ENCODE measurements at places on chromosomes 5 and 9. TPM values are rescaled to one million over a fixed set of nuclear protein-coding genes. Genes with fewer than 3 reads are reported as not detected.
A peak's percentile ranks its signal among the peaks of the same experiment; 100 is the strongest.

PCDHGA6 gene
- 0.16 TPM for total RNA-seq

GRCh38 chr5:138932171-138932810 lies 57.2 kb upstream of the LRRTM2 start:
- no peak for DNase-seq

DNA sequence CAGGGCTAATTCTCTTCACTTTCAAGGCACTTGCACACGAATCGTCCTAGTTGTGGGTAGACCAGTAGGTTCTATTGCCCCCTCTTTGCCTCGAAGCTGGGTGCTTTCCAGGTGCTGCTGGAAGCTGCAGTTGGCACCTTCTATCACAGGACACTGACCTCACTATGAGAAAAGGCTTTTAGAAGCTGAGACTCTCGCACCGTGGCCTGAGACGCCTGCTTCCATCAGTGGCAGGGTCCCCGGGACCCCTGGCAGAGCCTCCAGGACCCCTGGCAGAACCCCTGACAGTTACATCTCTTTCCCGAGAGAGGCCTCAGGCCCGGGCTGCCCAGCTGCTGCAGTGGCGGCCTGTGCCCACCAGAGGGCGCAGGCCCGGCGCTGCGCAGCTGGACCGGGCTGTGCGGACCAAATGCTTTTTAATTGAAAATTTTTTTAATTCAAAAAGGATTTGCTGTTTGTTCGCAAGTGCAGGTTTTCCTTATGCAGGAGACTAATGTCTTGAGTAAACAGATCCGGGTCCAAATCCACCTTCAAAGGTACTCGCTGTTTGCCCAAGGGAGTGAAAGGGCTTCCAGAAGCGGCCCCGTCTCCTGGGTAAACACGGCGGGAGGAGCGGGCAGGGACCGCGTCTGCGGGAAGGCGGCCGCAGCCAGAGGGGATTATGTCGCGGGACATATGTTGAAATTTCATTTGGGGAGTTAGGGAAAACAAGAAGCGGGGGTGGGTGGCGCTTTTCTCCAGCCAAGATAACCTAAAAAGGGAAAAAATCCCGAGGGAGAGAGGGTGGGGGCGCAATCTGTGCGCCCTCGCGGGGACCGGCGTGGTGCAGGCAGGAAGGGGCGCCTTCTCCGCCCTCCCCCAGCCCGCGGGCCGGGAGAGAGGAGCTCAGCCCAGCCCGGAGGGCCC lies 114.5 kb upstream of the LMX1B start:
- DNase-seq: no peak

CDH10 gene
- not detected for total RNA-seq

GRCh38 chr9:130518943-130519799 lies 60.2 kb upstream of the FUBP3 start:
- DNase-seq: no peak

PCDHA4 gene
- not detected for total RNA-seq

DNA sequence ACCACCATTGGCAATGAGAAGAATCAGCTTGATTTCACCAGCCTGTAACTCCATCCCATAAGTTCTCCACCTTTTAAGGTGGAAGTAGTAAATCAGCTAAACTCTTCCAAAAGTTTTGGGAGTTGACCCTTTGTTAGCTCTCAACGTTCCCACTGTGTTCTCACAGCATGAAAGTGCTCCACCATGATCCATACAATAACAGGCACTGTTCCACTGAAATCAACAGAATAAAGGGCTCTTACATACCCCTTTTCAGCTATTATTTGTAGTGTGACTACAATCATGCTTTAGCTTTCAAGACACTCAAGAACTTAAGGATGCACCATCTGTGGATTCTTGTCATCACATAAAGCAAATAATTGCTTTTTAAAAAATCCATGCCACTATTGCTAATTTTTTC lies 81.6 kb downstream of the PPP2R2B start:
- DNase-seq: no peak

PRXL2C gene
- total RNA-seq: 7.0 TPM

GDA gene
- total RNA-seq: not detected

DNA sequence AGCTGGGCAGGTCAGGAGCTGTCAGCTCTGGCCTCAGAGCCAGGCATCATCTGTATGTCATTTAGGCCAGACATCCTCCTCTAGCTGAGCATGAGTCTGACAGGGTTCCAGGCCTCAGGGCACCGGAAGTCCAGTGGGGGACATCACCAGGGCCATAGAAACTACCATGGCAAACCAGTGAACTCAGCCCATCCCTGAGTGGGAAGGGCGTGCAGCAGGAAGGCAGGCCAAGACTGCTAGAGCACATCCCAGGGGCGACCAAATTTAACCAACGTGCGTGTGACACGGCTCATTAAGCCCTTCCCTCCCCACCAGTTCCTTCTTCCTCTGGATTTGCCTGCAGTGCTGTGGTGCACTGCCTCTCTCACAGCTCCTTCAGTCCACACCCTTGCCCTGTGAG lies 75.9 kb downstream of the COL27A1 start:
- DNase-seq: no peak

DNA sequence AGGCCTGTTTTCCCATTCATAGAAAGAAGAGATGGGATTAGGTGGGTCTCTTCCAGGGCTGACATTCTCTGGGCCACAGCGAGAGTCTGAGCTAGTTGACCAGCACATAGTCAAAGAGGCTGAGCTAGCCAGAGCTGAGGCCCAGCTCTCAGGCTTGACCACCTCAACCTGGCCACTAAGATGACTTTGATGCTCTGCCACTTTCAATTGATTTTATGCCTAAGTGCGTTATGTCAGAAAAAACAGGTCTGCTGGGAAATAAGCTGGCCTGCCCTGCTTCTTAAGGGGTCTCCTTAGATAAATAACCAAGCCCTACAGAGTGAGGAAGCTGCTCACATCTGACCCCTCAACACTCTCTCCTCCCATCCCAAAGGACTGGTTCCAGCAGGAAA lies 20.0 kb upstream of the RAB14 start:
- DNase-seq: no peak

- peak; percentile 43 for DNase-seq
Measured at GRCh38 chr9:63859475-63860215, 1425.4 kb downstream of the FOXD4L5 start.

DNA sequence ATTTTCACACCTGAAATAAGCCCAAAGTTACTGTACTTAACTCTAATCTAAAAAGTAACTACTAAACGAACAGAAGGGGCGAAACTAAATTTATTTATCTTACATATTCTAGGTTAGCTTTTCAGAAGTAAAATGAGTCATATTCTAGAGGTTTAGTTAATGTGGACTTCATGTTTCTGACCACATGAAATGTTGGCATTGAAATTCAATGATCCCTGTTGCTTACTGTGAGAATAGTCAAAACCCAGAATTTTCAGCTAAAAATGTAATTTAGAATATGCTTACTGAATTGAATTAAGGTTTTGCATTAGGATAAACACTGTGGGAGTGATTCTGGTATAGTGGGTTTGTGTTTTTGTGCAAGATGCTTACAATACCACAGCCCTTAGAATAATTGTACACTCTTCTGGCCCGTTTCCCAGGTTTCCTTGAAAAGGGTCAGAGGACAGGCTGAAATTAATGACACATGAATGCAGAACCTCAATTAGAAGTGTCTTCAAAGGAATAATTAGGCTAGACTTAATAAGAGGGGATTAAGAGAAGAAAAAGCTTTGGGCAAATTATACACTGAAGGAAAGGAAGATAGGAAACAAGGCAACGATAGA lies 1.4 kb upstream of the SNX18 start:
- DNase-seq: no peak

GRCh38 chr5:163350083-163350482 lies 87.3 kb upstream of the CCNG1 start:
- DNase-seq: no peak

GRCh38 chr5:69502767-69503488 lies 10.3 kb downstream of the OCLN start:
- DNase-seq: no peak

GRCh38 chr5:134512661-134512999 lies 12.8 kb upstream of the JADE2 start:
- no peak for DNase-seq

DNA sequence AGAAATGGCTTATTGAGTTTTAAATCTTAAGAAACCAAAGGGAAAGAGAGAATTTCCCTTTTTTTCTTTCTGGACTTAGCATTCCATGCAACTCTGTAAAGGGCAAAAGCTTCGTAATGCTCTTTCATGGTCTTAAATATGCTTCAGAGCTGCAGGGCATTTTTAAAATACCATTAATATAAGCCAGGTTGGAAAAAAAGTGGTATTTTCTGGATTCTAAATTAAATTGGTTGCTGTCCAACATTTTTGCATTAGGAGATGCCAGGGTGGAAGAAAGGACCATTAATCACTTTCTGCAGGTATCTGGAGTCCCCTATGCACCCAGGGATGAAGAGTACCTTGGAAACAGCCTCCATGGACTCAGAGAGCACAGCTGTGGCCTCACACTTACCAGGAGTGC lies 215.1 kb upstream of the DAPK1 start:
- no peak for DNase-seq

DNA sequence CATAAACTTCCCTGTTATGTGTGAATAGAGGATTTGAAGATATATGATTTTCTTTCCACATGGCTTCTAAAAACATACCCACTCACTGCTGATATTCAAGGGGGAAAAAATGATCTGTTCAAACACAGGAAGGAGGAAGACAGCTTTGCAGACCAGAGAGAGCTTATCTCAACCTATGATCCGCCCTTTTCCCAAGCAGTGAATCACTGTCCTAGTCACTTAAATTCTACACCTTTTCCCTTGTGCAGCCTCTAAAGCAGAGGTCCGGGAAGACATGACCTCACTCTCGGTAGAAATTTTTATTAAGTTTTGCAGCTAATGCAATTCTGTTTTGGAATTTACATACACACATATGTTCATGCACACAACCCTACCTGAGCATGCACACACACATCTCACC lies 197.2 kb downstream of the DIRAS2 start:
- DNase-seq: no peak

CCNG1 gene
- 144 TPM for total RNA-seq

- DNase-seq: peak; percentile 62
Measured at GRCh38 chr5:141681695-141682641, at the start of gene ARAP3. Gene ARAP3, minus strand, starts transcription at chr5:141682230. Its CDS starts 1,744 bp downstream, at chr5:141680486.

GRCh38 chr9:108168236-108168850 lies 678.8 kb upstream of the KLF4 start:
- no peak for DNase-seq

GRCh38 chr9:99677281-99677680 lies 144.4 kb upstream of the NR4A3 start:
- DNase-seq: no peak

DNA sequence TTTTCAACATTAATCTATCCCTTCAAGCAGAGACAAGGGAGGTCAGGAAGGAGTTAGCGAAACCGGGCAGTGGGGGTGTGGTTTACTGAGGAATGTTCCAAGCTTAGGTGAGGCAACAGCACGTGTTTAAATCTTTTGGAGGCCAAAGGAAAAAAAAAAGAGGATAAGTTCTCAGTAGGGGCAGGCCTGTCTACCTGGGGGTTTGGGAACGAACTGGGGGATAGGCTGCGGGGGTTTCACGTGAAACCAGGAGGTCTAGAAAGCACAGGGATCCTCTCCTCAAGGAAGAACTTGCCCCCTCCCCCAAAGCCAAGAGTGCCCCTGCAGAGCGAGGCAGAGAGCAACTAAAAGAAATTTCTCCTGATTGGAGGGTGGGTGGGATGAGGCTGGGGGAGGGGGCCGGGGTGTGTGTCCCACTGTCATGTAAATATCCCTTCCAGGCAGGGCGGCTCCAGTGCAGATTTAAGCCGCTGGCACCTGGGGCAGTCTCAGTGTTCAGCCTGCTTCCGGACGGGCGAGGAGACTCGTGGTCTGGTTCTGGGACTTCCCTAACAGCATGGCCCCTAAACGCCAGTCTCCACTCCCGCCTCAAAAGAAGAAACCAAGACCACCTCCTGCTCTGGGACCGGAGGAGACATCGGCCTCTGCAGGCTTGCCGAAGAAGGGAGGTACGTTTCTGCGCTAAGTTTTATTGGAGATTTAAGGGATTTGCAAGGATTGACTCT lies 5.5 kb upstream of the SET start:
- peak; percentile 70 for DNase-seq

DNA sequence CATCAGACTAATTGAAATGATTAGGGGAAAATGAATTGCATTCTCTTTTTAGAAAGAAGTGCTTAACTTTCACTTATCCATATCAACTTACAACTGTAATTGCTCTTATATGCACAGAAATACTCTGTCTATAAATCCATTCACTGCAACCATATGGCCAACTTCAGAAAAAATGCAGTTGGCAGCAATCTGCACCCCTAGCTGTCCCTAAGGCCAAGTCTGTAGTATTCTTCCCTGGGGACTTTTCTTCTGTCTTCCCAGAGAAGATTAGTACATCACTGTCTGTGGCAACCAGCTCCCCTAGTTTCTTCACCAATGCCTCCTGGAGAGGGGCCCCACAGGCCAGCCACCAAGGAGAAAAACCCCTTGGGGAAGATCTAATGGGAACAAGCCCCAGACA lies 45.4 kb downstream of the ABCA1 start:
- no peak for DNase-seq

TAF1L gene
- not detected for total RNA-seq

GRCh38 chr5:143121135-143121475 lies 282.4 kb downstream of the NR3C1 start:
- DNase-seq: peak; percentile 53

DNA sequence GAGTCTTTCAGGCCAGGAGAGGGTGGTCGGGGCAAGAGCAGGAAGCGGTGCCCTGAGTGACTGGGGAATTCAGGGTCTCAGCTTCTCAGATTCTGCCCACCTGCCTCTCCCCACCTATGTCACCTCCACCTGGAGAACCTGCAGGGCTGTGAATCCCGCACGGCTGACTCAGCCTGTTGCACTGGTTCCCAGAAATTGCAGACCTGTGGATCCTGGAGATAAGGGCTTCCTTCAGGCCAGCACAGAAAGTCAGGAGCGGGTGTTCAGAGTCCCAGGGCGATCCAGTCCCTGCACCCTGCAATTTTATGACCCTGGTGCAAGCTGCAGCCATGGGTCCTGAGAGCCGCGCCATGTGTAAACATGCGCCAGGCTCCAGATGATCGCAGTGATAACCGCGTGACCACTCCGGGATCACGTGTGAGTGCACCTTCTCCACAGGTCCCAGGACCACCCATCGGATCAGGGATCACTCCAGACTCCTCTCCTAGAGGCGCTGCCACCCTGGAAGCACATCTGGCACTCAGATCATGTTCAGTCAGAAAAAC lies 17.8 kb downstream of the IRX4 start:
- DNase-seq: no peak

DNA sequence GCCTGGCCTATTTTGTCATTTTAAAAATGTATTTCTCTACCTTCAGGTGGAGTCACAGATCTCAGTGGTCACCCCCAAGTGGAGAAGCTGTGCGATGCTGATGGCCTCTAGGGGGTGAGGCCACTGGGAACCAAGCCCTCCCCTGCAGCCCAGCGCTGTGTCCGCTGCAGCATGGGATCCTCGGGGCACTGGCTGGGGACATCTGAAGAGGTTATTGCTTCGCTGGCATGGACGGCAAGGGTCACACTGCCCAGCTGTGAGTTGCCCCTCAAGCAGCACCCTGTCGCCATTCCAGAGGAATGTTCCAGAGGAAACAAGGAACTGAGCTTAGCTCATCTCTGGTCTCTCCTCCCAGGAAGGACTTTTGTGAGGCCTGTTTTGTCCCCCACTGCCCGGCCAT lies 119.6 kb upstream of the S1PR3 start:
- no peak for DNase-seq

PCDHGC5 gene
- not detected for total RNA-seq

- DNase-seq: no peak
Measured at GRCh38 chr9:85036496-85036895, 367.0 kb downstream of the NTRK2 start.

GRCh38 chr5:149561848-149562247 lies 10.6 kb upstream of the CSNK1A1 start:
- no peak for DNase-seq

- no peak for DNase-seq
Measured at GRCh38 chr5:61466017-61466416, 134.0 kb downstream of the ZSWIM6 start.

- DNase-seq: no peak
Measured at GRCh38 chr5:77292026-77292757, 81.7 kb downstream of the PDE8B start.

HTR4 gene
- total RNA-seq: not detected
